Suppressor macrophage treated with lipopolysaccharide for 1 hour (primary cell): ENCODE measurements at places on chromosomes 6 and 20.
A peak's percentile ranks its signal among the peaks of the same experiment; 100 is the strongest.

DNA sequence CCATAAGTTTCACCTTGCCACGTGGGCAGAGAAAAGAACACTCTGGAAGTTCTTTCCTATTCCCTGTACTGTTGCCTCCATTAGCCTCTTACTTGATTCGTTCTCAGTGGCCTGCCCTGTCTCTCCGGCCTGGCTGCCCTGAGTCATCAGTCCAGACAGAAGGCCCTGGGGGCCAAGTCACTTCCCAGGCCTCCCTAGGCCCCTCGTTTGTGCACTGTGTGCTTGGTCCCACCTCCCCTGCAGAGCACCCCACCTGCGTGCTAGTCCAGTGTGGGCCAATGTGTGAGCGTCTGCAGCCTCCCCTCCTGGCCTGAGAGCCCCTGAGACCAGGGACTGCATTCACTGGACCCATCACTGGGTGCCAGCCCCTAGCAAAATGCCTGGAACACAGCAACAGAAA, 191.2 kb upstream of the RREB1 start:
- DNase-seq, result peak; percentile 37

DNA sequence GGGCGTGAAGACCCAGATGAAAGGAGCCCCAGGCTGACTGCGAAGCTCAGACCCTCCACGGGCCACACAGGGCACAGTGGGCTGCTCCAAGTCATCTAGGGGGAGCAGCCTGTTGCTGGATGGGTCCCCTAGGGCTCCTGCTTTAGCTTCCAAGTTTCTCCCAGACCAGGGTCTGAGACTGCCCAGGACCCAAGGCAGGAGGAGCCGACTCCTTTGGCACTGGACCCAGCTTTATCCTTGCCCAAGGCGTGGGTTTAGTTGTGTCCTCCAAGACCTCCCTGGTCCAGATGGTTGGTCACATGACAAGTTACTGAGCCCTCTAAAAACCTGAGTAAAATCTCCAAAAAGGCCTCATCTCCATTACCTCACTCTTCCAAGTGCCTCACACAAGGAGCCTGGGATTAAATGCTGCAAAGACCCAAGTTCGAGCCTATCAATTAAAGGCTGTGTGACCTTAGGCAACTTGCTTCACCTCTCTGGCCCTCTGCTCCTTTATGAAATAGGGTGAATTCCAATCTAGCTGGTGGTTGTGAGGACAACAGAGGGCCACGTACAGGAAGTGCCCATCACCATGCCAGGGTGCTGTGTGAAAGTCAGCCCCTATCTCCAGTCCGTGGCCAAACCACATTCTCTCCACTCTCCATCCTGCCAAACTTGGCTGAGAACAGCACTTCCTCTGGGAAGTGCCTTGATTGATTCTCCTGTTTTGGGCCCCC, 2.5 kb downstream of the NECAB3 start:
- DNase-seq, result no peak

- DNase-seq, result no peak
Observed at GRCh38 chr6:15546591-15546990, 116.2 kb downstream of the DTNBP1 start.

DNA sequence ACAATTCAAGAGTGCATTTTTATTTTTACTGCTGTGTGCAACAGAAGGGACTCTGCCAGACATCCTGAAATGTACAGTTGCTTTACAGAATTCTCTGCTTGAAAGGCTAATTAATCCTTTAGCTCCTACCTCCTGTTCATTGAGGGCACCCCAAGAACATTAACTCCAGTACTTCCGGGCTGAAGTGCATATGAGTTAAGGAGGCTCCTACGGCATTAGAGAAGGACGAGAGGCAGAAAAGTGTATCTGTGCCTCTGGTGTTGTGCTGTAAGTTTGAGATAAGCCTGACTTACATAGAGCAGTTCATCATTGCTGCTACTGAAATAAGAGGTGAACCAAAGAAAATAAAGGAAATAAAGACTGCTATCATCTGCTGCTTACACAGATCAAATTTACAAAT, 609.3 kb upstream of the ADGRB3 start:
- DNase-seq, result no peak

GRCh38 chr6:159079367-159079766, 34.6 kb upstream of the TAGAP start:
- no peak for DNase-seq

DNA sequence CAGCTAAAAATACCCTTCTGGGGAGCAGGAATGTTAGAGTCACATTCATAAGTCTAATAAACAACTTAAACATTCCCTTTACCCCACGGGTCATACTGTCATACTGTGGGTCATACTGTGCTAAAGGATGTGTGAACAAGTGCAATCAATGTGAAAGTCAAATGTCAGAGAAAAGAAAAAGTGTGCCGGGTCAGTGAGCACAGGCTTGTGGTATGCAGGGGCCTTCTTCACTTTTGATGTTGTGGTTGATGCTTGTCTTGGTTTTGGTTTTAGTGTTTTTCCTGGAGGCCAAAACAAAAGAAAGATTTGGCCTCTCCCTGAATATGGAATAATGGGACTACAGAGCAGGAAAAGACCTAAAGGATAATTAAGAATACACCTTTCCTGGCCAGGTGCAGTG, 267.9 kb upstream of the PLN start:
- DNase-seq, result no peak

GRCh38 chr20:41714030-41714429, 95.9 kb upstream of the CHD6 start:
- DNase-seq, result no peak

GRCh38 chr6:291697-292505, at the start of gene DUSP22:
TSS of gene DUSP22 (plus strand) at chr6:292487. CDS start at chr6:292540, 53 bp downstream.
- peak; percentile 98 for DNase-seq

- DNase-seq, result peak; percentile 93
Observed at GRCh38 chr6:28258877-28259777, at the start of gene NKAPL. TSS of gene NKAPL (plus strand) at chr6:28259297. CDS start at chr6:28259372, 75 bp downstream.

- no peak for DNase-seq
Observed at GRCh38 chr20:44759595-44759994, 13.9 kb downstream of the KCNK15 start.

DNA sequence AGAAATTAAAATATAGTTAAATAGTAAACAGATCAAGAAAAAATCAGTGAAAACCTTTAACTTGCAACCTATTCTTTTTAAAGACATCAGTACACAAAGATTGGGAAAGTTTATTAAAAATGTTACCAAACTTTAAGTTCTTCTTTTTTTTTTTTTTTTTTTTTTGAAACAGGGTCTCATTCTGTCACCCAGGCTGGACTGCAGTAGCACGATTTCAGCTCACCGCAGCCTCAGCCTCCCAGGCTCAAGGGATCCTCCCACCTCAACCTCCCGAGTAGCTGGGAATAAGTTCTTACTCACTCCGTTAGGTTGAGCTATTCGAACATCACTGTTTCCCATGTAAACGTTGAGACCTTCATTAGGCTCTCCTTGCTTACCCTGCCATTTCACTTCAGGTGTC, 5.6 kb downstream of the MAP3K5 start:
- DNase-seq, result peak; percentile 42

DNA sequence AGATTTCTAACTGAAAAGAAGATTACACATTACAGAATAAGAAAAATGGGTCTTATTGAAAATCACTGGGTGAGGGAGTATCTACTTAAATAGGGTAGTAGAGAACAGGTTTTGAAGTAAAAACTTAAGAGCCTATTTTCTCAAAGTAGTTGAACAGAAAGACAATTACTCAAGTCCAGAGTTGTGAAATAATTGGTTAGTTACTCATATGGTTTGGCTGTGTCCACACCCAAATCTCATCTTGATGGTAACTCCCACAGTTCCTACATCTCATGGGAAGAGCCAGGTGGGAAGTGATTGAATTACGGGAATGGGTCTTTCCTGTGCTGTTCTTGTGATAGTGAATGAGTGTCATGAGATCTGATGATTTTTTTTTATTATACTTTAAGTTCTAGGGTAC, 1035.3 kb upstream of the GJE1 start:
- no peak for DNase-seq

DNA sequence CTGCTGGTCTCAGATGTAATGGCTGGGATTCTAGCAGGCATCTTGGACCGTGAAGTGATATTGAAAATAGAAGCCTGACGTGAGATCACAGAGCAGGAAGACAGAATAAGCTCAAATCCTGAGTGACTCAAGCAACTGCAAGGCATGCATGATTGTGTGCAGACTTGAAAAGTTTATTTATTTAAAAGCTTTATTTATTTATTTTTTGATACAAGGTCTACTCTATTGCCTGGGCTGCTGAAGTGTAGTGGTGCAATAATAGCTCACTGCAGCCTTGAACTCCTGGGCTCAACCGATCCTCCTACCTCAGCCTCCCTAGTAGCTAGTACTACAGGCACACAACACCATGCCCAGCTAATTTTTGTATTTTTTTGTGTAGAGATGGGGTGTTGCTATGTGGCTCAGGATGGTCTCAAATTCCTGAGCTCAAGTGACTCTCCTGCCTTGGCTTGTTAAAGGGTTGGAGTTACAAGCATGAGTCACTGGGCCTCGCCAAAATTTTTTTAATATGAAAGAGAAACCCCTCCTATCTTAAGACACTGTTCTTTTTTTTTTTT, 40.1 kb upstream of the RNF144B start:
- peak; percentile 34 for DNase-seq

- no peak for DNase-seq
Observed at GRCh38 chr6:72267470-72267869, 354.4 kb upstream of the KCNQ5 start.

- peak; percentile 65 for DNase-seq
Observed at GRCh38 chr6:109008537-109009235, 86.0 kb downstream of the SESN1 start.

- DNase-seq, result no peak
Observed at GRCh38 chr20:59211208-59211765, 47.7 kb downstream of the ZNF831 start.

GRCh38 chr6:168015009-168015408, 17.5 kb downstream of the KIF25 start:
- DNase-seq, result no peak

- DNase-seq, result peak; percentile 95
Observed at GRCh38 chr20:50221501-50222308, 31.1 kb downstream of the CEBPB start.

DNA sequence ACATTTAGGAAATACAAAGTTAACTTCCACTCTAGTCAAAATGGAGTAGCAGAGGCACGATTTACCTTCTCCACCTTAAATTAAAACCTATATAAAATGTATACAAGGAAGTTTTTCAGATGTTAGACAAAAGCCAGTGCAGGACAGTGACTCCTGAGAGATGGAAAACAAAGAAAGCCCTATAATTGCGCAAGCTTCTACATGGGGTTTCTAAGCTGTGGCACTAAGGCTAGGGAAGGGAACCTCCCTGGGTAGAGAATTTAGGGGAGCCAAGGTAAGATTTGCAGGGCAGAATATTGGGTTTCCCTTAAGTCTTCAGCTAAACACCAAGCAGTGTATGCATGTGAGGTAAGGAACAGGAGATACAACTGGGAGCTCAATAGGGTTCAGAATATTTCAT, 18.5 kb upstream of the ZC3H12D start:
- no peak for DNase-seq

DNA sequence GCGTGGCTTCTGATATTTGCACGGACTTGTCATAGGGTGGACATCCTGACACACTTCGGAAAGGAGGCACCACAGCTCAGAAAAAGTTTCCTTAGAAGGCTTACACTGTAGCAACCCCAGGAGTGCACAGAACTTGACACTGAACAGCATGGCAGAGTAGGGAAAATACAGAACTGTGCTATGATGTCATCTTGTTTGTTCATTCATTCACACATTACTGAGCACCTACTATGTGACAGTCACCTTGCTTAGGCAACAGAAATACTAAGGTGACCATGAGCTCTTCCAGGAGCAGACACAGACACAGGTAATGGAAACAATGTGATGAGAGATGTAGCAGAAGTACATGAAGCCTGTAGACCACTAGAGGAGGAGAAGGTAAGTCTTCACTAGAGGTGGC, 2.5 kb upstream of the PIGT start:
- DNase-seq, result no peak

GRCh38 chr6:148776321-148777308, 29.8 kb downstream of the UST start:
- DNase-seq, result peak; percentile 61

GRCh38 chr6:77474286-77474956, 11.1 kb upstream of the HTR1B start:
- no peak for DNase-seq

DNA sequence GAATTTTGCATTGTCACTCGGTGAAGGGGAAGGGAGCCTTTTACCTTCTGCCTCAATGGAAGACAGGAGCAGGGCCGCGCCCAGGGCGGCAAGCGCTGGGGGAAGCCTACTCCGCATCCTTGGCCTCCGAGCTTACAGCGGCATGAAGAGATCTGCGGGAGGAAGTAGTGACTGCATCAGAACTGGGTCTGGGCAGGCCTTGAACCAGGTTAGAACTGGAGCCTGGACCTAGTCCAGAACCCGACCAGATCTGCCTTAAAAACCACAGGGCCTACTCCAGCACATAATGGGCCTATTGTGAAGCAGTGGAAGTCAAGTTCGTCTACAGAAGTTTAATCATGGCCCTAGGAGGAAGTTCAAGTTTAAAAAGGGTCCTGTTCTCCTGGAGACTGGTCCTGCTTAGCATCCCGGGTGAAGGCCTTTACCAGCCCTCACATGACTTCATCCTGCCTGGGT, 3.1 kb downstream of the COL12A1 start:
- no peak for DNase-seq

DNA sequence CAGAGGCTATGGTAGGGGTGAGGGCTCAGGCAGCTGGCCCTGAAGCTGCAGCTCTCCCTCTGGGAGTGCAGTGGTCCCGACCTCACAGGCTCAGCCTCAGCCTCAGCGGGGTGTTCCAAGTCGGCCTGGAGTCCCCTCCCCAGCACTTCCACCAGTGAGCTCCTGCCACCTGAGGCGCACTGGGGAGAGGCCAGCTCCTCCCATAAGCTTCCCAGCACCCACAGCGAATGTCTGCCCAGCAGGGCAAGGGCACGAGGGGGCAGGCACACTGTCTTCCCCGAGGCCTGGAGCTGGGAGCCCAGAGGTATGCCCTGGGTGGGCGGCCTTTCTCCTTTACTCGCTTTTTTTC, 53.2 kb upstream of the SLCO4A1 start:
- no peak for DNase-seq

DNA sequence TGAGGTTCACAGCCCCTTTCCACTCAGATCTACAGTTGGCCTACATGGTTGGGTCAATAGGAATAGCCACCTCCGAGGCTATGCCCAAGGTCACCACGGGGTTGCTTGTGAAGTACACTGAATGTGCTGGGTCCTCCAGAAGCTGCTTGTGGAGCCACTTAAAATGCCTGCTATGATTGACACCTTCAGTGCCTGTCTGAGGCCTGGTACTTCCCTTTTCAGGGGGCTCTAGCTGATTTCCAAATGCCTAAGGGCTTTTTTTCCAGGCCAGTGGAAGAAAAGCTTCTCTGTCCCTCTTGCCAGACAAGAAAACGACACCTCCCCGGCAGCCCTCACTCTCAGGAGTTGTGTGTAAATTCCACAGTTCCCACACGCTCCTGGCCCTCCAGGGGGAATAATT, 6.3 kb upstream of the NXT1 start:
- DNase-seq, result no peak

GRCh38 chr20:59300333-59301081, at the start of gene EDN3:
TSS of gene EDN3 (plus strand) at chr20:59300611. CDS start at chr20:59300813, 202 bp downstream.
- no peak for DNase-seq

GRCh38 chr6:150741633-150742200, 123.8 kb upstream of the MTHFD1L start:
- peak; percentile 52 for DNase-seq

GRCh38 chr20:61800359-61801064, 265.2 kb downstream of the TAF4 start:
- DNase-seq, result no peak
